ENCODE measurements at places on chromosomes 13 and 19.

GRCh38 chr19:5016781-5017180 lies 47.9 kb downstream of the KDM4B start:
- no peak for DNase-seq

DNA sequence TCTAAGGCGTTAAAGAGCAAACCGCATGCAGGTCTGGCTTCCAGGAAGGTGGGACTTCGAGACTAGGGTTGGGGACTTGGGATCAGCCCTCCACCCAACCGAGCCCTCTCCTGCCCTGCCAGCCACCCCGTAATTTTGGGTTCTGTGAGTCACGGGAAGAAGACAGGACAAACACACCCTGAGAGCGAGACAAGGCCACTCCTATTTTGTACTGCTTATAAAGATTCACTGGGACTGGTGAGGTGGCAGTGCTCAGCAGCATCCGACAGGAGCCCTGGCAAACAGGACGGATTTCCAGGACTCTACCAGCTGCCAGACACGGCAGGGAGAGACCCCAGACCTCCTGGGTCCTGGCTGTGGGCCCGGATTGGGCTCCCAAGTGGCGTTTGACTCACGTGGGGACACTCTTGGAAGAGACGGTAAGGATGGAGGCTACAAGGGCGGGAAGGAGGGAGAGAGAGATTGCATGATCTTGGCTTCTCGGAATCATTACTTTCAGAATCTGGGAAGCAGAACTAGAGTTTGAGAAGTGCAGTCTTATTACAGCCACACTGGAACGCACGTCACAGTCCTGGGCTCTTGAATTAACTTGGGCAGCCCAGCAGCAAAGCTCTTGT lies at the start of gene C5AR2:
Gene C5AR2 (plus strand): TSS at position 245 of the 617 bp plus-strand sequence. CDS start 8,625 bp downstream, outside the sequence.
- DNase-seq, result no peak

DNA sequence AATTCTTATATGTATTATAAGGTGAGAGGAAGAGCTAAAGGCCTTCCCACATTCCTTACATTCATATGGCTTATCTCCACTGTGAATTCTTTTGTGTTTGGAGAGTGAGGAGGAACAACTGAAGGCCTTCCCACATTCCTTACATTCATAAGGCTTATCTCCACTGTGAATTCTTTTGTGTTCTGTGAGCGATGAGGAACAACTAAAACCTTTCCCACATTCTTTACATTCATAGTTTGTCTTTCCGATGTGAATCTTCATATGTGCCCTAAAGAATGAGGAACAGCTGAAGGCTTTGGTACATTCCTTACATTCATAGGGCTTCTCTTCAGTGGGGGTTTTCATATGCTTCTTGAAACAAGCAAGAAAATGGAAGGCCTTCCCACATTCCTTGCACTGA lies 13.3 kb downstream of the ZNF699 start:
- no peak for DNase-seq

- no peak for DNase-seq
Measured at GRCh38 chr19:8135946-8136618, 13.3 kb downstream of the FBN3 start.

DNA sequence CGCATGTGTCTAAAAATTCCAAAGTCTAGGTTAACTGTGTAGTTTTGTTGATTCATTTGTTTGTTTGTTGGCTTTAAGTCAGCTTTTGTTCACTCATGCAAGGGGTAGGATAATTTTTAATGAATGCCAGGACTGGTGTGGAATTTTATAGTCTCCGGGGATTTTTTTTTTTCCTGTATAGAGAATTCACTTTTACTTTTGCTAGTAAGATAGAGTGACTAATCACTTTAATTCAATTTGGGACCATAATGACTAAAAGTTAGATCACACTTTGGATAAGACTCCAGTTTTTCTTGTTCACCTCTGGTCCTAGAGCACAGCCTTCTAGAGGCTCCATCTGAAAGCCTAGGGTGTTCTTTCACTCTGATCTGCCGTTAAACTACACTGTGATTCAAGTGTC lies 1690.0 kb downstream of the PCDH9 start:
- DNase-seq, result no peak

DNA sequence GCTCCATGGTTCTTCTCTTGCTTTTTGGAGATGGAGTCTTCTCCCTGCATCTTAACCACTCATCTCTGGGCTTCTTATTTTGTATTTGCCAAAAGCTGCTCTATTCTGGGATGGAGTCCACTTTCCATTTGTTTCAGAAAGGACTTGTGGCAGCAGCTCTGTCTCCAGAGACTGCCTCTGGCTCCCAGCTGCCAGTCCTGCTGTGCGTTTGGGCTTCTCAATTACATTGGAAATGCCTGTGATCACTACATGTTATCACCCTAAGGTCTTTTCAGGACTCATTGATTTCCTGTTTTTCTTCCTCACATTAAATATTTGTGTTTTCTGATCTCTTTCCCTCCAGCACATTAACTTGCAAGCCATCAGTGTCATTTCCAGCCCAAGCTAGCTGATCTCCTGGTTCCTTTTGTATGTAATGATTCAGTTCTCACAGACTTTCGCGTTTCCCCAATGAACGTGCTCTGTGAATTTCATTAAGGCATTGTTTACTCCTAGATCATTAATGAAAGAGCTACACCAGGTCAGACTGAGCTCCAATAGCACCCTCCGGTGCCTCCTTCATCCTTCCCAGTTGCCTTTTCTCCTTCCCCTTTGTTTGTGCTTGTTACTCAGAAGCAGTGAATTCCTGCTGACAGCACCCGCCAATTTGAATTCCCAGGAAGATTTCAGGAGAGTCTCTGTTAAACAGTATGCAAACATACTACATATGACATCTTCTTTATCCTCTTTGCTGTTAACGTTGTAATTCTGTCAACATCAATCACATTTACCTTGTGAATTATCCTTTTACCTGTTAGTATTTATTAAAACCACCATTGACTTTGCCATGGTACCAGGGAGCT lies 3.0 kb downstream of the CBY2 start:
- no peak for DNase-seq

- no peak for DNase-seq
Measured at GRCh38 chr13:107548338-107548737, 667.0 kb downstream of the LIG4 start.

DNA sequence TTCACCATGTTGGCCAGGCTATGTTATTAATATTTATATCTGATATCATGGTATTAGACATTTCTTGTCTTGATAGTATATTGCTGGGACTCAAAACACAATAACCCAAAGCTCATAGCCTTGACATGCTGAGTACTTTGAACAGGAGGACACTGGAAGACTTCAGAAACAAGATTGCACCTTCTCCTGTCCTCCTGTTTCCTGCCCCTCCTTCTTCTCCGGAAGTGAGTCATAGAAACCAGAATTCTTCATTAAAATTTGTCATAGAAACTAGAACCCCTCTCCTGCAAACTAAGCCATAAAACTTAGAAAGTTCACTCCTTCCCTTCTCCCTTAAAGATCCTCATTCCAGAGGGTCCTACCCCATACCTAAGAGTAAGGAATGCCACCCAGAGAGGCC lies 400.2 kb downstream of the SLITRK5 start:
- no peak for DNase-seq

- no peak for DNase-seq
Measured at GRCh38 chr13:34153428-34154180, 335.7 kb downstream of the RFC3 start.

DNA sequence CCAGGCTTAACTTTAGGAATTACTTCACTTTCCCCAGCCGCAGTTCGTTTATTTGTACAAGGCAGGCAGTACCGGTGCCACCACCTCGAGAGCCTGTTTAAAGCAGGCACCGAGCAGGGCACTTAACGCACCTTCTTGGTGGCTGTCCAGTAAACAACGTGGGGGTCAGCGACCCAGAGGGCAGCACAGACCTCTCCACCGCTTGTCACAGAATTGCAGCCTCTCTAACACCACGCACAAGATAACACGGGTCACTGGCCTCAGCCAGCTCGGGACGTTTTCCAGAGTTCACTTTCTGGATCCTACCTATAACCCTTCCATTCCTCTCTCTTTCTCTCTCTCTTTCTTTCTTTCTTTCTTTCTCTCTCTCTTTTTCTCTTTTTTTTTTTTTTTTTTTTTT lies 16.8 kb upstream of the ELAVL1 start:
- DNase-seq, result no peak

GRCh38 chr13:28415994-28416421 lies 78.9 kb downstream of the FLT1 start:
- peak; percentile 4 for DNase-seq

GRCh38 chr19:7654401-7654800 lies 14.4 kb upstream of the RETN start:
- DNase-seq, result no peak

DNA sequence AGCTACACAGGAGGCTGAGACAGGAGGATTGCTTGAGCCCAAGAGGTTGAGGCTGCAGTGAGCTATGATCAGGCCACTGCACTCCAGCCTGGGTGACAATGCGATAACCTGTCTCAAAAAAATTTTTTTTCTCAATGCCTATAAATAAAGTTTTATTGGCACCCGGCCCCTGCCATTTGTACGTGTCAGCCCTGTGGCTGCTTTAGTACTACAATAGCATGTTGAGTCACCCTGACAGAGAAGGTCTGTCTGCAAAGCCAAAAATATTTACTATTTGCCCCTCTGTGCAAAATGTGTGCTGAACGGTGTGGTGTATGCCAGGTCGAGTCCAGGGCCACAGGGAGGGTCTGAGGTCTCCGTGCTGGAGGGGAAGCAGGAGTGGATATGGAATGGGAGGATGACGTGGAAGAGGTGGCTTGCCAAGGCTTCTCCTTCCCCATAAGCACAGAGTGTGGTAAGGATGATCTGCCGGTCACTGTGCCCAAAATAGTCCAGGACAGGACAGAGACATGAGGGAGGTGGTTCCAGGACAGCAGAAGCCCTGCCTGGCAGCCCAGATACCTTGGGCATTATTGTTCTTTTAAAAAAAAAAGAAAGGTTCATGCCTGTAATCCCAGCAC lies 10.0 kb downstream of the NMRK2 start:
- DNase-seq, result no peak

DNA sequence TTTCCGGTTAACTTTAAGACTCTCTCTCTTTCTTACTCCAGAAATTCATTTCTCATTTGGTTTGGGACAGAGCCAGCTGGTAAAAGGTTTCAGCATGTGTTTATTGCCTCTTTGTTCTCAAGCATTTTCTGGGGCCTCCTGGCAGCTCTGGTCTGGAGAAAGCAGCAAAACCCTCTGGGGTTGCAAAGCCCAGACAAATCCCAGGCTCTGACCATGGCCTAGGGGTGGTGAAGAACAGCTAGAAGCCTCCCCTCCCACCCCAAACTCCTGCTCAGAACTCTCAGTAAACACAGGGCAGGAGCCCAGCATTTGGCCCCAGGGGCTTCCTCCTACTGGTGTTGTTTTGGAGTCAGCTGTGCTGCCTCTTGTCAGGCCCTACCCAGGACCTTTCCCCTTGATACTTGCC lies 124.2 kb upstream of the SERP2 start:
- DNase-seq, result no peak

DNA sequence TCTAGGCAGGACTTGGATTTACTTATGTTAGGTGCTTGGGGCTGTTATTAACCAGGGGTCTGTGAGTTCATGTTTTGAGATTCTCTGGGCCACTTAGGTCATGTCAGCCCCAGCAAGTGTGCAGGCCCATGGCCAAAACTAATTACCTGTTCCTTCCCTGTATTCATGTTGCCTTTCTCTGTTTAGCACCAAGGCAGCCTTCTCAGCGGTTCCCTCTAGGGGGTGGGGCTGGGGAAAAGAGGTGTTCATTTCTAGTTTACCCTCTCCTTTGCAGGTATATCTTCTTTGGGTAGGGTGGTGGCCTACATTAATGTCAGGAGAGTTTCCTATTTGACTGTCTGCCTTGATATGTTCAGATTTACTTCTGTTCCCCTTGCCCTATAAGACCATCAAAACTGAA lies 61.7 kb downstream of the PDS5B start:
- DNase-seq, result peak; percentile 13

DNA sequence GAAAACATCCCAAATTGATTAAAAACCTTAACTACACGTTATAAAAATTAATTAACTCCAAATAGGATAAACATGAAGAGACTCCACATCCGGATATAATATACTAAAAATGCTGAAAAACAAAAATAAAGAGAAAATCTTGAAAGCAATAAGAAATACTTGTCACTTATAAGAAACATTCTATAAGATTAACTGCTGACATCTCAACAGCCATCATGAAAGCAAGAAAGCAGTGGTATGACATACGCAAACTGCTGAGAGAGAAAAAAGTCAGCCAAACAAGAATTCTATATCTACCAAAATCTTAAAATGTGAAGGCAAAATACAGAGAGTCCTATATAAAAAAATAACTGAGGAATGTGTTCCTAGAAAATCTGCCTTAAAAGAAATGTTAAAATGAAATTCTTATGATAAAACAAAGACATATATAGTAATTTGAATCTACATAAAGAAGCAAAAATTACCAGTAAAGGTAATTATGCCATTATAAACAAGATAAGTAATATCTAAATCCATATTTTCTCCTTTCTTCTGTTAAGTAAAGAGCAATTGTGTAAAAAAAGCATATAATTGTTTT lies 1851.1 kb downstream of the PCDH9 start:
- DNase-seq, result no peak

DNA sequence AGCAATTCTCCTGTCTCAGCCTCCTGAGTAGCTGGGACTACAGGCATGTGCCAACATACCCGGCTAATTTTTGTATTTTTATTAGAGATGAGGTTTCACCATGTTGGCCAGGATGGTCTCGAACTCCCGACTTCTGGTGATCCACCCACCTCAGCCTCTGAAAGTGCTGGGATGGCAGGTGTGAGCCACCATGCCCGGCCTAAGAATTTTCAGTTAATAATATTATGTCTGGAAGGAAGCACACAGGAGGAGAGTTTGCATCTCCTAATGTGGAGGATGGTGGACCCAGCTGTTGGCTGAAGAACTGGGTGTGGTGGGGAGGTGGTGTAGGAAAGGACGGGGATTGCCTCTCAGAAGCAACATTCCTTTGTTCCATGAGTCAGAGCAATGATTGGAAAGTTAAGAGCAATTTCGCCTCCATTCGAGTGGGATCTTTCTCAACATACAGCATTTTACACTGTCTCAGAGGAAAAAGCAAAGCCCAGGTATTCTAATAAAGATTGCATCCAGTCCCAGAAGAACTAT lies 11.9 kb downstream of the PDCD2L start:
- no peak for DNase-seq

DNA sequence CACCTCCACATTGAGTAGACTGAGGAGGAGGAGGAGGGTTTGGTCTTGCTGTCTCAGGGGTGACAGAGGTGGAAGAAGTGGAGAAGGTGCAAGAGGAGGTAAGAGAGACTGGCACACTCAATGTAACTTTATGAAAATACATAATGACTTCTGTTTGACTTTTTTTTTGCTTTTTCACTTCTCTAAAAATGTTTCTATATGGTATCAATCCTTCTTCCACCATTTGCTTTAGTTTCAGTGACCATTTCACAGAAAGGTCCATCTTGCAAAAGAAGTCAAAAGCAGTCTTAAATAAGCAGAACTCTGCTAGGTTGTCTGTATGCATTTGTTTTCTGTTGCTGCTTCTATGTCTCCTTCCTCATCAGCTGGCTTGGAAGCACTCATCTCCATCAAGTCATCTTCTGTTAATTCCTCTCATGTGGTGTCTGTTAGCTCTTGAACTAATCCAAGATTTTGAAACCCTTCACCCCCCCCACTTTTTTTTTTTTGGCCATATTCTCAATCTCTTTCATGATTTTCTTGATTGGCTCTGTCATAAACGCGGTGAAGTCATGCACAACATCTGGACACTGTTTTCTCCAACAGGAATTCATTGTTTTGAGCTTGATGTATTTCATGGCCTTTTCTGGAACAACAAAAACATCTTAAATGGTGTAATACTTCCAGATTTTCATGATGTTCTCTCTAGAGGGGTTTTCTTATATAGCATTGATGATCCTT lies 80.8 kb downstream of the KL start:
- DNase-seq, result no peak

GRCh38 chr13:77528834-77529500 lies 6.5 kb upstream of the SCEL start:
- no peak for DNase-seq

Data from activated CD8-positive, alpha-beta T cell treated with anti-CD3 and anti-CD28 coated beads for 36 hours (primary cell).